ENCODE measurements at places on chromosomes 7 and 10.

DNA sequence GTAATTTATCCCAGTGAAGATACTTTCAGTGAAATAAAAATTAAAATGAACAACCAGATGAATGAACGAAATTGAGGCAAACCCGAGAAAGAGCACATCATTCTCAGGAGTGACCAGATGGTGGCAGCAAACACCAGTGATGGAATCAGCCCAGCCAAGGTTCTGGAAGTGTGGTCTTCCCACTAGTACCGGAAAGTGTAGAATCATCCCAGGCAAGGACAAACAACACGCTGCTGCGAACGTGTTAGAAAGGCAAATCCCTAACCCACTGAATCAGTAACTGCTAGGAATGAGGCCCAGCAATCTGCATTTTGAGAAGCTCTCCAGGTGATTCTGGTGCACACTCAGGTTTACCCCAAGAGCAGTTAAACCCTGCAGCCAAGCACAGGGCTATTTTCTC lies 15.5 kb upstream of the SLC18A3 start:
- DNase-seq, result no peak

DNA sequence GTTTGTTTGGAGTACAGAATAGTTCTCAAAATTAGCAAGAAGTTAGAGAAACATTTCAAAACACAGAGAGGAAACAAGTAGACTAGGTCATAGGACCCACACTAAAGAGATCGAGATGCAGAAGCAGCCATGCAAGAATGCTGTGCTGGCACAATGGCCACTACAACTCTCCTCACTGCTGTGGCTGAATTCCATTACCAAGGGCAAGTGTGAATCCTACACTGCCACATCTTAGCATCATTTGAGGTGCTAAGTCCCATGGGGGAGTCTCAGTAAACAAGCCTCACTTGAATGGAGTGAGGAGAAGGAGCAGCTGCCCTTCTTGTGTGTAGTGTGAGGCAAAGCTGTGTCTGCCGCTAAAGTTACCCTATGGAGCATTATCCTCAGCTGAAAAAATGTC lies 56.7 kb downstream of the PCLO start:
- DNase-seq, result no peak

GRCh38 chr7:103989200-103989784 lies at the start of gene RELN:
TSS of gene RELN (minus strand) at chr7:103989658. CDS start at chr7:103989356, 302 bp downstream.
- no peak for DNase-seq

- no peak for DNase-seq
These were observed 12.0 kb upstream of the KCNMA1 start for GRCh38 chr10:77649333-77650331.

GRCh38 chr10:48518986-48519385 lies 85.9 kb downstream of the ARHGAP22 start:
- DNase-seq, result no peak

- no peak for DNase-seq
These were observed 203.3 kb upstream of the ZMIZ1 start for GRCh38 chr10:78865538-78865875.

DNA sequence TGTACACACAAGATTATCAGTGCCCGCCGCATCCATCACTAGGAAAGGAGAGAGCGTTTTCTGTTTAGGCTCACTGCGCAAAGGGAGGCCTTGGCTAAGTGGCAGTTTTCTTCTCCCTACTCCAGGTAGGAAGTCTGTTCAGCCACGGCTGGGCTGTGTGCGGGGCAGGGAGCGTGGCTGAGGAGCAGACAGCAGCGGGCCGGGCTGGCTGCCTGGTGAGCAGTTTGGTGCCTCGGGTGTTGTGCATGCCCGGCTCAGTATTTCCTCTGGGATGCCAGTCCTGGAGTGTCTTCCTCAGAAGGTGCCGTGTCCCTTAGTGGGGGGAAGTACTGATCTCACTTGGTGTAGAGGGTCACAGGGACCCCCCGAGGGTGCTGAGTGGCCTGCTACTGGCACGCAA lies 114.4 kb downstream of the NT5C2 start:
- DNase-seq, result no peak

DNA sequence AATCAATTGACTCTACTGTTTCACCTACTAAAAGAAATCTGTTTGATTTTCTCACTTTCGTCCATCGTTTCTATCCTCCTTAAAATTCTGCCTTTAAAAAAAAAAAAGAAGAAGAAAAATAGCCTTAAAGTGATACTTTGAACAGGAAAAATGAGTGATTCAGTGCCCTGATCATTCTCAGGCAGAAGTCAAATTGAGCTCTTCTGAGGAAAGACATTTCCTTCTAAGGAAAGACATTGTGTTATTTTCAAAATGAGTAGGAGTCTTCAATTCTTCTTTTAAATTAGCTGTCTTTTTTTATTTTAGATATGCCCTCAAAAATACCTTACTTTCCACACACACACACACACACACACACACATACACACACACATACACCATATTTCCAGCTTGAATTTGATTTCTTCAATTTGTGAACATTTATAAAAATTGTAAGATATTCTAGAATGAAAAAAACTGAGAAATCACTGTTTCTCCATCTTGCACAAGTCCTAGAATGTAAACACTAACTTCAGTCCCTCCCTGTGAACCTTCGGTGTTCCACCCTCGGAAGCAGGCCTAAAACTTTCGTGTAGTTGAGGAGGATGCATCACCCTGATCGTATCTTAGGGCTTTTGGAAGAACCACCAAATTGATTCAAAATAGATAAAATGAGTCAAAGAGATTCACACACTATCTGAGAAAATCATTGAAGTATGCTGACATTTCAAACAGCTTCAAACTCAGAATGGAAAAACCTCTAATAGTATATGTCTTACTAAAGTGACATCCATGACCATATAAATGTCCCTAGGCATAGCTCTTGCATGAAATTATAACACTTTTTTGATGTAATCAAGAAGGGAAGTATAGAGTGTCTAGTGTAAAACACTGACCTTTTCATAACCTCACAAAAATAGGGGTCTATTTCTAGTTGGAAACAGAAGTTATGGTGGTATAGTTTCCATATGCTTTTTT lies 270.8 kb downstream of the GATA3 start:
- peak; percentile 13 for DNase-seq

GRCh38 chr10:102150970-102151773 lies 1.0 kb upstream of the NOLC1 start:
- DNase-seq, result no peak

- DNase-seq, result no peak
These were observed 29.1 kb upstream of the FAM107B start for GRCh38 chr10:14803827-14804226.

GRCh38 chr7:137768366-137768765 lies 78.4 kb downstream of the DGKI start:
- DNase-seq, result no peak

GRCh38 chr7:93194386-93194785 lies 31.9 kb downstream of the HEPACAM2 start:
- no peak for DNase-seq
